Lower leg skin (tissue), 4 donors: ENCODE measurements at places on chromosomes 11 and 22. TPM values are rescaled to one million over a fixed set of nuclear protein-coding genes. Genes with fewer than 3 reads are reported as not detected.

Gene CYB5R2
- total RNA-seq, result 43.6 TPM

- DNase-seq, result no peak
Measured at GRCh38 chr22:20967697-20968211, 699 bp downstream of the AIFM3 start.

Gene GLYATL1
- 0.63 TPM for total RNA-seq

GRCh38 chr11:59208956-59209355 is 3.8 kb downstream of the MPEG1 start:
- no peak for DNase-seq

GRCh38 chr11:43145653-43146052 is 166.1 kb upstream of the API5 start:
- DNase-seq, result no peak

DNA sequence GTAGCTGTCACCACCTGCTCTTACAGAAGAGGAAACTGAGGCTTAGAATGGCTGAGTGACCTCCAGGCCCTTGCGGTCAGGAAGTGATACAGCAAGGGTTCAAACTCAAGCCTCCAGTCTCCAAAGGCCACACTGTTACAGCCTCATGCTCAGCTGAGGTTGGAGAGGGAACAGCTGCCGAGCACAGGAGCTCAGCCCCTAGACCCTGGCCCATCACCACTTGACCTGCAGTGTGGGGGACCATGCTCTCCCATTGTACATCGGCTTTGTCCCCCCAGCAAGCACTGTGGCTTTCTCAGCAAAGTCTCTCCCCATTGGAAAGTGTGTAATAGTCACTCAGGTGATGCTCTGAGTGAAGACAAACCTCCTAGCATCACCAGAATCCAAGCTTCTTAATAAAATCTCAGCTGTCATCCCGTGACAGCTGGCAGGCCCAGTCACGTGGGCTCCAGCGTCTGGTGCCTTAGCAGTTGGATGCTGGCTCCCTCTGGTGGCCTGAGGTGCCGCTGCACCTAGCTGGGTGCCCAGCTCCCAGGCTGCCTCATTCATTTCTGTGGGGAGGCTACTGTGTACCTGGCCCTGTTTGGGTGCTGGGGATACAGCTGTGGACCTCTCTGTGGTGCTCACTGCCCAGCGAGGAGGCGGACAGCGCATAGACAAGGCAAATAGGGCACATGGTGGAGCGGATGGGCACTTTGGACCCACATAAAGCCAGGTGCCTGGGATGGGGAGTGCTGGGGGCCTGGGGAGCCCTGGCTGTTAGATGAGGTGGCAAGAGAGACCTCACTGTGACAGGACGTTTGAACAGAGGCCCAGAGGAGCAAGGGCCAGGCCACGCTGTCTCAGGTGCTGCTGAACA is 19.1 kb upstream of the MYRF start:
- peak; percentile 85 for DNase-seq

GRCh38 chr11:61480994-61481335 is 27.6 kb upstream of the LRRC10B start:
- no peak for DNase-seq

Gene CDHR5
- total RNA-seq, result not detected

Gene KRTAP5-1
- total RNA-seq, result not detected

DNA sequence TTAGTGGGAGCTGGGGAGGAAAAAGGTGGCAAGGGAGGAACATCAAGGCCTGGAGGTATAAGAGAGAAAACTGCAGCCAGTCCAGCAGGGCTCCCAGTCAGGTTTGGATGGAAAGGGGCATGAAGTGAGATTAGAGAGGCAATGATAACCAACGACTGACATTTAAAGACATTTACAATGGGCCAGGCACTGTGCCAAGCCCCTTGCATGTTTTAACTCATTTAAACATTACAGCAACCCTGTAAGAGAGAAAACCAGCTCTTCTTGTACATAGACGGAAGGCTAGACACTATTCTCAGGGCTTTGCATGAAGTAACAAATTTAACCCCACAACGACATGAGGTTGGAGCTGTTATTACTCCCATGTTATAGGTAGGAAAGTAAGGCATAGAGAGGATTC is 32.1 kb upstream of the PAK1 start:
- no peak for DNase-seq

Gene TBX1
- total RNA-seq, result 1.5 TPM

- DNase-seq, result no peak
Measured at GRCh38 chr22:38629108-38629507, 27.1 kb downstream of the FAM227A start.

Gene GAL
- 6.1 TPM for total RNA-seq

DNA sequence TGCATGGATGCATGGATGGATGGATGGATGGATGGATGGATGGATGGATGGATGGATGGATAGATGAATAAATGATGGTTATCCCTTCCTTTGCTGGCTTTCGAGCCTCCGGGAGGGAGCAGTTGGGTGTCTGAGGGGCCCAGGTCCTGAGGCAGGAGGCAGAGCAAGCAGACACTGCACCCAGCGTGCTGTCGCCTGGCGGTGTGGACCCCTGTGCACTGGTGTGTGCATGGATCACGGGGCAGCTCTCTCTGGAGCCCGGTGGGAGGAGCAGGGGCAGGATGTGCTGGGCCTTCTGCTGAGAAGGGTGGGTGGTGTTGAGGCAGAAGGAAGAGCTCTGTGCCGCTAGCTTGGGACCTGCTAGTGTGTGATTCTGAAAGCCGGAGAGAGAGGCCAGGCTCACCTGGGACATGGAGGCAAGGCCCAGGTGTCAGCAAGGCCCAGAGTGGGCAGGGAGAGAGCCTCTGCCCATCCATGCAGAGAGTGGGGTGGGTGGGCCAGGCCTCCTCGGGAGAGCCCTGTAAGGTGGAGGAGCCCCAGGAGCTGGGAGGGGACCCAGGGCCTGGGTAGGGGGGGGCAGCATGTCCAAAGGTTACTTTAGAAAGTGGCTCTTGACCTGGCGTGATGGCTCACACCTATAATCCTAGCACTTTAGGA is 254.4 kb downstream of the BRD1 start:
- DNase-seq, result no peak

DNA sequence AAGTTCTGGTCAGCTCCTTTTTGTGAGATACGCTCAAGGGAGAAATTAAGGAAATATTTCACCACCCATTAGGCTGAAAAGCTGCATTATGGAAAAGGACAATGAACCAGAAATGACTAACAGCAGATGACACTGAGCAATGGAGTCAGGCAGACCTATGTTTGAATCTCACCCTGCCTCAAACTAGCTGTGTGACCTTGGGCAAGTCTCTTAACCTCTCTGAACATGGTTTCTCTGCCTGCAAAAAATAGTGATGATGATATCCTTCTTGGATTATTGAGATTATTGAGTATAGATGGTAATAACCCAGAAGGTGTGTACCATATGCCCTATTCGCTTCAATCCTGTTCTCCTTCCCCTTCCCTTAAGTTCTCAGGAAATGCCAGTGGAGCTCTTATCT is 2.9 kb upstream of the PRDM11 start:
- no peak for DNase-seq

GRCh38 chr11:80109031-80109430 is 668.2 kb upstream of the TENM4 start:
- no peak for DNase-seq

Gene KCNQ1
- 1.0 TPM for total RNA-seq

DNA sequence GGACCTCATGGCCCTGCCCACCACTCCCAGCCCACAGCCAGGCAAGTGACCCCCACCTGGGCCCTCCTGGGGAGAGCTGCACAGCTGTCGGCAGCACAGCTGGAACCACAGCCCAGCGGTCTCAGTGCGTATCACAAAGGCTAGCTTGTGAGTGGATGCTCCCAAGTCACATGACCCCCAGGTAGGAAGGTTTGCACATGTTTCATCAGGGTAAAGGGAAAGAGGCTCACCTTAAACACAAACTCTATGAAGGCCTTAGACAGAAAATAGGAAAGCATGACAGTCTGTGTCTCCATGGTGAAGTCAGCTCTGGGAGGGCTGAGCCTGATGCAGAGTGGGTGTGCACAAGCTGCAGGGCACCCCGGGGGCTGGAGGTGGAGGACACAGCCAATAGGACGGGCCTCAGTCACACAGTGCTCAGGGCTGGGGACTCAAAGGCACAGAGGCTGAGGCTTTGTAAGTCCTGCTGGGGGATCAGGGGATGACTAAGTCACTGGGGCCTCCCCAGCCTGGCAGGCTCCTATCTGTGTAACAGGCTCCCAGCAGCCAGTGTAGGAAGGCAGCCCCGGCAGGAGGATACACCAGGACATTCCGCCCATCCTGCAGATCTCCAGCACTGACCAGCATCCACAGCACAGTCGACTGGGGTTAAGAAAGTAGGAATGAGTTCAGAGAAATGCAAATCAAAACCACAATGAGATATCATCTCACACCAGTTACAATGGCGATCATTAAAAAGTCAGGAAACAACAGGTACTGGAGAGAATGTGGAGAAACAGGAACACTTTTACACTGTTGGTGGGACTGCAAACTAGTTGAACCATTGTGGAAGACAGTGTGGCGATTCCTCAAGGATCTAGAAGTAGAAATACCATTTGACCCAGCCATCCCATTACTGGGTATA is 22.0 kb downstream of the CELSR1 start:
- no peak for DNase-seq

DNA sequence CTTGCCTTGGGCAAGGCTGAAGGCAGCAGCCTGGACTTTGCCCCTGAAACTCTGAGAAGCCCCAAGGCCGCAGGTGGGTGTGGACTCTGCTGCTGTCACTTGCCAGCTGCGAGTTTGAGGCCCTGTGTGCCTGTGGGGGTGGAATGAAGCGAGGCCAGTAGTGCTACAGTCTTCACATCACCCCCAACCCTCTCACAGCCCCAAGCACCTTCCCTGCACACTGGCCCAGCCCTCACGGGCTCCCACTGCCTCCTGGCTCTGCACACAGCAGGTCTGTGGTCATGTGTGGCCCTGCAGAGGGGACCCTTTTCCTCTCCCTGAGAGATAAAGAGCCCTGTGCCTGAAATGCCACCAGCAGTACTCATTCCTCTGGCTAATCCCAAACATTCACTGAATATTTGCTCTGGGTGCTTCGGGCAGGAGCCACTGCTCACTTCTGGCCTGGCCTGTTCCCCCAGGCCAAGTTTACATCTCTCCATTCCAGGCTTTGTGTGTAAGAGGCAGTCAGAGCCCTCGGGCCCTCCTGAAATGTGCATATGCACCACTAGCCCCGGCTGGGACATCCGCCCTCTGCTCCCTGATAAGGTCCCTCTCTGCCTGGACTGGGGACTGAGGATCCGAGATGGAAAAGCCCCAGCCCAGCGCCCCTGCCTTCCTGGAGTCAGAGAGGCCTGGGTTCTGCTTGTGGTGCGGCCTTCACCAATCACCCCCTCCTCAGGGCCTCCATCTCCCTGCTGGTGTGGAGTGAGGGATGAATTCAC is 17.7 kb downstream of the MGAT3 start:
- DNase-seq, result no peak

GRCh38 chr11:61746442-61747191 is 5.8 kb upstream of the MYRF start:
- no peak for DNase-seq

GRCh38 chr11:114135737-114136151 is 76.2 kb downstream of the ZBTB16 start:
- no peak for DNase-seq

Gene SGSM1
- 3.5 TPM for total RNA-seq

Gene CHADL
- total RNA-seq, result 10.7 TPM

Gene ADAMTS8
- total RNA-seq, result not detected

Gene FDXACB1
- 6.2 TPM for total RNA-seq

GRCh38 chr11:128890543-128891368 is at the start of gene KCNJ5:
KCNJ5 (plus strand) TSS chr11:128891356; CDS start chr11:128911274, 19,918 bp downstream.
- no peak for DNase-seq

GRCh38 chr22:29695129-29695926 is 24.5 kb upstream of the CABP7 start:
- peak; percentile 66 for DNase-seq

DNA sequence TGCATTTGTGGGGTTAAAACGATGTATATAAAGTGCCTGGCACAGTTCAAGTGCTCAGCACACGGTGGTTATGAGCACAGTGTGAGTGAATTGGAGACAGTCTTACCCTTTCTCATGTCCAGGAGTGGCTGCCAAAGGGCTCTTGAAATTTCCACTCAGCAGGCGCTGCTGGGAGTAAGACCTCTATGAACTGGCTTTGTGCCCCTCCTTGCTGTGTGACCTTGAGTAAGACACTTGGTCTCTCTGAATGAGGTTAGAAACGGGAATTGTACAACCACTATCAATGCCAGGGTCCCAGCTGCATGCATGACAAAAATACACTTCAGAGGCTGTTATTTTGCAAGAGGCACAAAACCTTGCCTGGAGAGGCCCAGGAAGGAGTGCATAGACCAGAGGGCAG is 86.6 kb downstream of the TSPAN18 start:
- DNase-seq, result no peak

DNA sequence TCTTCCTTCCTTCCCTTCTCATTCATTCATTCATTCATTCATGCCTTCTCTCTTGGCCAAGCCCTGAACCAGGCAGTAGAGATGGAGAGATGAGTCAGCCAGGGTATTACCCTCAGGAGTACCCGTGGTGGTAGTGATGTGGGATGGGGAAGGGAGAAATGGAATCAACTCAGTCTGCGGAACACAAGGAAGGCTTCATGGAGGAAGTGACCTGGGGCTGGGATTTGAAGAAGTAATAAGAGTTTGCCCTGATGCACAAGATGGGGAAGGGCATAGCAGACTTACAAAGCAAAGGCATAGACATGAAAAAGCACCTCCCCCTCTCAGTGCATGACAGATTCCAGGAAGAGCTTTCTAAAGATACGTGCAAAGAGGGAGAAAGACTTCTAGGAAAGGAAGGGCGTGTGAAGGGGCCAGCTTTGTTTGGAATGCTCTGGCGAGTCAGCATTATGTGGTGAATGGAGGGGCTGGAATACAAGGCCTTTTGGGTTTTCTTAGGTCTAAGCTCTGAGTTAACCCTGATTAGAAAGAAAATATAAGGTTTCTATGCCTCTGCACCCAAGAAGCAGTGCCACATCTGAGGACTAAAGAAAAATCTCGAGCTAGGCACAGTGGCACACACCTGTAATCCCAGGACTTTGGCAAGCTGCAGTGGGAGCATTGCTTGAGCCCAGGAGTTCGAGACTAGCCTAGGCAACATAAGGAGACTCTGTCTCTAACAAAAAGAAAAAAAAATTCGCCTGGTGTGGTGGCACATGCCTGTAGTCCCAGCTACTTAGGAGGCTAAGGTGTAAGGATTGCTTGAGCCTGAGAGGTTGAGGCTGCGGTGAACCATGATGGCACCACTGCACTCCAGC is 36.4 kb upstream of the ACER3 start:
- DNase-seq, result no peak

Gene SLC5A4
- not detected for total RNA-seq
